ENCODE measurements at places on chromosomes 2 and 18. TPM values are rescaled to one million over a fixed set of nuclear protein-coding genes. Genes with fewer than 3 reads are reported as not detected.

Gene POTEJ
- not detected for total RNA-seq

Gene SETBP1
- 6.6 TPM for total RNA-seq

Gene ABCG5
- total RNA-seq, result not detected

Gene AAMP
- total RNA-seq, result 72.2 TPM

Gene TCF23
- total RNA-seq, result 0.02 TPM

Gene GKN2
- not detected for total RNA-seq

Gene AMER3
- not detected for total RNA-seq

Gene ALPG
- not detected for total RNA-seq

Gene ANKRD30B
- total RNA-seq, result not detected

Gene GALNT14
- total RNA-seq, result 0.83 TPM

Gene GALR1
- not detected for total RNA-seq

Gene SRD5A2
- not detected for total RNA-seq

Gene FBXO48
- 2.4 TPM for total RNA-seq

Gene KCNG2
- total RNA-seq, result not detected

DNA sequence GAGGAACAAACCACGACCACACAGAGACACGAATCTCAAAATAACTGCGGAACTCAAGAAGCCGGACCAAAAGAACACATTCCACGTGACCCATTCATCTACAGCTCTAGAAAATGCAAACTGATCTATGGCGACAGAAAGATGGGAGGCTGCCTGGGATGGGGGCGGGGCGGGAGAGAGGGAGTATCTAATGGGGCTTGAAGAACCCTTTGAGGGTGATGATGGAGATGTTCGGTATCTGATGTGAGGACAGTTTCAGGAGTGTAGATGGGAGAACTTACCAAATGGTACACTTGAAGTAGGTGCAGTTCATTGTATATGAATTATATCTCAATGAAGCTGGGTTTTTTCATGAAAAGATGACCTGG lies 34.6 kb upstream of the KLF11 start:
- DNase-seq, result no peak

GRCh38 chr2:118059919-118060478 lies 28.3 kb upstream of the INSIG2 start:
- DNase-seq, result no peak

DNA sequence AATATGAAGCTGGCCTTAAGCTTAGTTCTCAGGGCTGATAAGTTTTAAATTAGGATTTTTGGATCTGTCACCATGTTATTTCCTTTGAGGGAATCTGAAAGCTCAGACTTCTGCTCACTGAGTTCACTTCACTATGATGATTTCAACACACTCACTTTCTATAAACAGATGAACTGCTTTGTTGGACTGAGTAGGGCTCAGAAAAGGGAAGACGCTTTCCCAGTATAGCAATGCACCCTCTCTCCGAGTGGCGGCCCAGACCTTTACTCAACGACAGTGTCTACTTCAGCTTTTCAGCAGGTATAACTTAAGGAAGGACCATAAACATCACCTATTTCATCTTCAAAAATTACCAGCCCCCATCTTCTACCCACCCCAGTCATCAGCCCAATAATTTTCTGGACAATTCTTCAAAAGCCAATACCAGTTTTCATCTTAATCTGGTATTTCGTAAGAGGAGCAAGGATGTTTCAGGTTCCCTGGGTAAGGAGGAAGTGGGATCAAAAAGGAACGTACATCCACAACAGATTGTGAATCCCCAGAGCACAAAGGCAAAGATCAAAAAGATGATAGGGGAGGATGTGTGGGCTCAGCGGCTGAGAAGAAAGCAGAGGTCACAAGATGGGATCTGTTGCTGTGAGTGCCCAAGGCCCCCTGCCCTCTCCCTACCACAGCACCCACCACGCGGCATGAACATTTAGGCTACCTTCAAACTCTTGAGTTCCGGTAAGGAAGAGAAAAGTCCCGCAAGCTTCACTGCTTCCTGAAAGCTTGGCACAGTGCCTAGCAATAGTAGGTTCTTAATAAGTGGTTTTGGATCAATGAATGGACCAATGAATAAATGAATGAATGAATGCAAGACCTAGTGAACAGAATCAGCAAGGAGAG lies 41.9 kb downstream of the LPIN2 start:
- DNase-seq, result peak; percentile 62

DNA sequence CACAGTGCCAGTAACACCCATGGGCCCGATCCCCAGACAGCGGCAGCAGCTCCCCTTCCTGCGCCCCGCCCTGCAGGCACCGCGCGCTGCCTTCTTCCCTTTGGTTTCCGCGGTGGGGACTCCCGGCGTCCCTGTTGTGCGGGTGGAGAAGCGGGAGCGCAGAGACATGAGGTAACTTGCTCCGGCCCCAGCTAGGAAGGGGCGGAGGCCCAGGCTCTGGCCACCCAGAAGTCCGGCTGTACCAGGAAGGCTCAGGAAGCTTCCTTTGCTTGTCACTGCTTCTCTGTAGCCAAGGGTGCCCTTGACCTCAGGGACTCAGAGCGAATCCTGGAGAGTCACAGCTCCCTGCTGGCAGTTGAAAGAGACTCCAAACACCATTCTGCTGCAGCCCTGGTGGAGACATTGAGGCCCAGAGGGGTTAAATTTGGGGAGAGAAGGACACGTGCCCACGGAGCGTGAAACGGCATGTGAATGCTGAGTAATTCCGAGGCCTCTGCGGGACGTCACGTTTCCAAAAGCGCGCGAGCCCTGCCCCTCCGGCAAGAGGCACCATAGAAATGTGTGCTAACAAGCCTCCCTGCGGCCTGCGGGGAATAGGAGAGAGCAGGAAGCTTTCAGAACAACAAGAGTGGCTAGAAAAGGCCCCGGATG lies 6.7 kb upstream of the ADCY3 start:
- DNase-seq, result peak; percentile 56

- no peak for DNase-seq
These were observed 32.8 kb upstream of the PXDN start for GRCh38 chr2:1777156-1777555.

- no peak for DNase-seq
These were observed 57.0 kb downstream of the TTC32 start for GRCh38 chr2:19844750-19845149.

- DNase-seq, result no peak
These were observed 289.5 kb downstream of the PDE11A start for GRCh38 chr2:177783091-177783490.

- DNase-seq, result no peak
These were observed 144.3 kb downstream of the VAPA start for GRCh38 chr18:10057894-10058791.

DNA sequence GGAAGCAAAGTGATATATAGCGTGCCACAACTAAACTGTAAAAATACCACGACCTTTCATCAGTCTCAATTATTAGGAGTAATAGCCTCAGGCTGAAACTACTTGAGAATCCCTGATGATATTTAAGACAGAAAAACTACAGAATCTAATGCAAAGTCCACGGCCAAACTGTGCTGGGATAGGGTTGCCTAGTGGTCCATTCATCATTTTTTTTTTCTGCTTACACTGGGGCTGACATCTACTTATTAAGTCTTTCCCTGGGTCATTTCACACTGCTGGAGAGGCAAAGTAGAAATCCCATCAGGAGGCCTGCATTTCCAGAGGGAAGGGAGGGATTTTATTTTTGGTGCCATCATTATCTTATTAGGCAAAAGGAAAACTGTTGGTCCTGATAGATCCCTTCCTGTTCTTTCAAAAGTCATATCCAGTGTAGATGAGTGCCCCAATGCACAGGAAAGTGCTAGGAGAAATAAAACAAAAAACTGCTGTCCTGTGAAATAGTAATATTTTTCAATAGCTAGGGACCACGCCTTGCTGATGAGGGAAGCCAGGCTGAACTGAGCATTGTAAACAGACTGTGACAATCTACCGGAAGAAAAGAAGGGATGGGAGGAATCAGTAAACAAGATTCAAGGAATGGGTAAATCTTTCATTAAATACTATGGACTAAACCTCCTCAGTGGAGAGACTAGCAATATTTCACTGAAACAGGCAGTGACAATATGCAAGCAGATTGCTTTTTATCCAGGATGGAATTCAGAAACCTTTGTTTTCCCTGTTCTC lies 644.3 kb downstream of the IRS1 start:
- no peak for DNase-seq

DNA sequence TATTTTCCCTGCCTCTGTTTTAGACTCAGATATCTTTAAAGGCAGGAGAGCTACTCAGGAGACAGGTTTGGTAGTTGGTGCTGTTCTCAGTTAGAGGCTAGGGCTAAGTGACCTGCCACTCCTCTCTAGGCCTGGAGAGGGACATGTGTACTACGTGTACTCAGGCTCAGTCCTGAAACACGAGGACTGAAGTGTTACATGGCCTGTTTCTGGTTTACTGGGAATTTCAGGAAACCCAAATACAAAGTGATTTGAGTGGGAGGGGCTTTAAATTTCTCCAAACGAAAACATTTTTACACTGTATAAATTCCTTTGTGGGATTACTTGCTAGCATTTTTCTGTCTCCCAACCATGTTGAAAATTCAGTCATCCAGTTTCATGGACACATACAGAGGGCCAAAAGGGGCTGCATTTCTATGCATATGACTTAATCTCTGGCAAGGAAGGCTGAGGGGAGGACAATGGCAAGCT lies 343.3 kb downstream of the CYP26B1 start:
- DNase-seq, result no peak

DNA sequence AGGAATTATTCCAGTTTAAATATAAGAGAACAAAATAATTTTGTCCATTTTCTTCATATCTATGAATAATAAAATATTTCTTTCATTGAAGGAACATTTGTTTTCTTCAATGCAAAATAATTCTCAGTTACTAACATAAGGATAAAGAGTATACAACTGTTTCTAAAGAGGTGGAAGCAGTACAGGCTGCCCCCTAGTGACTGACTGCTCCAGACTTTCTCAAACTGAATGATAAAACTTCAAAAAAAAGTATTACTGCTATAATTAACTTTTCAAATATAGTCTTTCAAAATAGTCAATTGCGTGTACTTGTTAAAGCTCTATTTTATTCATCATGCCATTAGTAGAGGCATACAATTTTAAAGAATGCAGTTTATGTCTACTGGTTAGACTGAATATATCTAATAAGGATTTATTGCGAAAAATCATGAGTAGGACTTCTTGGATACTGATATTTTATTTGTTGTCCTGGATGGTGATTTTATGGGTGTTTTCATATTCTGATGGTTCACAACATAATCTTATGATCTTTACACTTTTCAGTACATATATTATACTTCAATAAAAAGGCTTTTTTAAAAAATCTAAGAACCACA lies 100.1 kb downstream of the WDPCP start:
- DNase-seq, result peak; percentile 39

GRCh38 chr2:26043862-26044696 lies 10.2 kb downstream of the RAB10 start:
- peak; percentile 34 for DNase-seq

DNA sequence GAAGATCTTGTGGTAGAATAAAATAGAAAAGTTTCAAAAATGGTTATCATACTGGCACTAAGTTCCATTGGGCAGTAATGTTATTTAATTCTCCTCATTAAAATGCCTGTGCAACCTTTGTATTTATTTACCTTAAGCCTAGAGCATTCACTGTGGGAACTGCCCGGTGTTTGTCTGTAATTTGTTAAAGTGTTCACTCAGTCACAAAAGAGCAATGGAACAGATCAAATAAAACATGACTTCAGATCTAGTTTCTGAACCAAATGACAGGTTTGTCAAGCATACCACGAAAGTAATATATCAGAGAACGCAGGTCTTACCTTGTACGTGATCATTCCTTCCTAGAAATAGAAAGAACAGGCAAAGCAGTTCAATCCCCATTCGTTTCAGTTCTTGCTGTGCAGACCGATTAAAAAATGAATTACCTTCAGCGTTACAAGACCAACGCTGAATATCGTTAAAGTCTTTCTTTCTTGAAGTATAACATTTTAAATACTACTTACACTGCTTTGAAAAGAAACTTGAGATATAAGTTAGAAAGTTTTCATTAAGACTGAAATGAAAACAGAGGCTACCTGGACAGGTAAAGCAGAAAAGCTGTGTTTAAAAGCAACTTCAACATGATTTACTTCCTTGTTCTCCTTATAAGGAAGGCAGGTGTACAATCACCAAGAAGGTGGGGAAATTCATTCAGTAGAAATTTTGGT lies at the start of gene ITGB6:
Gene ITGB6, minus strand, starts transcription at position 590 of the 707 bp plus-strand sequence. Its CDS starts 209 bp downstream, at position 381.
- no peak for DNase-seq

- no peak for DNase-seq
These were observed 186.7 kb downstream of the INSIG2 start for GRCh38 chr2:118274841-118275510.

- DNase-seq, result no peak
These were observed 91.2 kb upstream of the UXS1 start for GRCh38 chr2:106285237-106285829.

GRCh38 chr2:69184224-69184623 lies 171.2 kb downstream of the ANTXR1 start:
- DNase-seq, result no peak

DNA sequence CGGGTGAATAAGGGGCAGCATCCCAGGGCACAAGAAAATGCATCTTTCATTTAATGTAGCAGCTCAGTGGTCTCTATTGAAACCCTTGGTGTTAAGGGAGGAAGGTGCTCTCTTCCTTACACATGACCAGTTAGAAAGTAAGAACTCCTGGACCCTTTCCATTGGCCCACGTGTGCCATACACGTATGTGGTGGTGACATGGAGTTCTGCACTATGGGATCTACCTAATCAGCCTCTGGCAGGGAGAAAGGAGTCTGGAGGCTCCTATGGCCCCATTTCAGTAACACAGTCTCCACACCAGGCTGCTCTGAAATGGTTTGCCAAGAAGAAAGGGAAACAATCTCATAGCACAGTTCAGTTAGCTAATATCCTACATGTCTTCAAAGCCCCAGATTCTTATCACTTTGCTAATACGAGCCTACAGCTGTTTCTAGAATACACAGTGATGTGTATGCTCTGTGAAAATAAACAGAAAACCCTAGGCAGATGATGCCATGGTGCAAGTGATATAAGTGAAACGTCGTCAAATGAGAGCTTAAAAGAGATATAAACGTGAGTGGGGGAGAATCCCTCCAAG lies 7.0 kb downstream of the EFEMP1 start:
- no peak for DNase-seq

GRCh38 chr2:207051385-207051965 lies 112.2 kb downstream of the CPO start:
- DNase-seq, result no peak

- DNase-seq, result no peak
These were observed 154.9 kb downstream of the MGAT5 start for GRCh38 chr2:134408791-134409190.

DNA sequence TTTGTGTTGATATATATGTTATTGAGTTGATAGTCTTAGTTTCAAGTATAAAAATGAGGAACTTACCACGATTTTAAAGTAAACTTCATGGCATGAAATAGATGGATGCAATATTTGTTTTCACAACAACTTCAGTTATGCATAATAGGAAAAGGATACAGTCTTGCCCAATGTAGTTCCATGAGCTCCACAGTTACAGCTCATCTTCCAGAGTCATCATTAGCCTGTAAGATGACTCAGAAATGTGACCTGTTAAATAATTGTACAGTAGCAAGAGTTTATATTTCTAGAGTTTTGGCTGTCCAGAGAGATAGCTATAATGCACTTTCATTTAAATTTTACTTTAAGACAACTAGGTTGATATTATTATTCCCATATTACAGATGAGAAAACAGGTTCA lies 80.9 kb upstream of the ARHGAP28 start:
- no peak for DNase-seq

Data from activated CD4-positive, alpha-beta T cell treated with anti-CD3 and anti-CD28 coated beads for 36 hours (primary cell).